Thoracic aorta (tissue), 2 donors: ENCODE measurements at places on chromosomes 16 and 17.

- no peak for DNase-seq
Measured at GRCh38 chr16:71428385-71428784, 13.5 kb downstream of the TLE7 start.

- no peak for DNase-seq
Measured at GRCh38 chr16:68466174-68466573, 17.9 kb upstream of the SMPD3 start.

DNA sequence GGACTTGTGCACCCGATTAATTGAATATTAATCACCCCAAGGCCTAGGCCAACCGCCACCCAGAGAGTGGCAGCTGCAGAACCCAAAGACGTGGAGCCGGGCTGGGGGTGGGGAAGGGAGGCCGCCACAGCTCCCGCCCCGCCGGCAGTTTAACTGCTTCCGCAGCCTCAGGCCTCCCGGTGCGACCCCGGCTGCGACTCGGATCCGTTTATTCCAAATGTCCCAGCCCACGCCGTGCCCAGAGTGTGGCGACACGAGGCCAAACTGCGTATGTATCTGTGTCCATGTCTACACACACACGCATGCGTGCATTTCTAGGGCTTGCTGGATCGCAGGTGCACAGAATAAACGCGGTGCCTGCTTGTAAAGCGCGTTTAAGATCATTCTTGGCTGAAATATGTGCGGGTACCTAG is 802 bp upstream of the TOB1 start:
- no peak for DNase-seq

DNA sequence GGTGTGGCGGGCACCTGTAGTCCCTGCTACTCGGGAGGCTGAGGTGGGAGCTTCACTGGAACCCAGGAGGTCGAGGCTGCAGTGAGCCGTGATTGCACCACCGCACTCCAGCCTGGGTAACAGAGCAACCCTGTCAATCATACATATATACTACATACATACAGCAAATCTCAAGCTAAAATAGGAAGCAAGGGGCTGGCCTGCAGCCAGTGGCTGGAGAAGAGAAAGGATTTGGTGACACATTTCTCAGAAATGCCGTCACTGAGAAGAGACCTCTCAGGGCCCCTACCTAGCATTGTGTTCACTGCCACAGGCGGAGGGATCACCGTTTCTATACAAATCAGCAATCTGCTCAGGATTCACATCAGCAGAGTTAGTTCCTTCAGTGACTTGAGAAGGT is 16.9 kb downstream of the NARF start:
- no peak for DNase-seq

GRCh38 chr16:66346221-66346620 is 20.3 kb upstream of the CDH5 start:
- no peak for DNase-seq

DNA sequence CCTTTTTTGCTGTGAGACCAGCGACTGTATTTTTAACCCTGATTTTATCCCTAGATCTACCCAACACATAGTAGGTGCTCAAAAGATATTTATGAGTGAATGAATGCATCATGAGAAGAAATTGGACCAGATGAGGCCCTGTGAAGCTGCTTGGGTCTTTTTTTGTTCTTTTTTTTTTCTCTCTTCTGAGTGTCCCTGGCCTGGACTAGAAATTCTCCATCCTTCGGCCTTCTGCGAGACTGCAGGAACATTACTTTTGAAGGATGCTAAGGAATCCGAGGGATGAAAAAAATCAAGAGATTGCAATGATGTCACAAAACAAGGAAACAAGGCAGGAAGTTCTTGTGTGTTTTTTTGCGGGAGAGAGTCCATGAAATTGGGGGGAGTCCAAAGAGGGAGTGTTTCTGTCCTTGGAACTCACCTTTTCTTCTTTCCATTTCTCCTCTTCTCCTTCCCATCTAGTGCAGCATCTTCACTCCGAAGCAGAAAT is 560 bp upstream of the RUSF1 start:
- no peak for DNase-seq

- no peak for DNase-seq
Measured at GRCh38 chr17:55144518-55144917, 120.2 kb upstream of the HLF start.

DNA sequence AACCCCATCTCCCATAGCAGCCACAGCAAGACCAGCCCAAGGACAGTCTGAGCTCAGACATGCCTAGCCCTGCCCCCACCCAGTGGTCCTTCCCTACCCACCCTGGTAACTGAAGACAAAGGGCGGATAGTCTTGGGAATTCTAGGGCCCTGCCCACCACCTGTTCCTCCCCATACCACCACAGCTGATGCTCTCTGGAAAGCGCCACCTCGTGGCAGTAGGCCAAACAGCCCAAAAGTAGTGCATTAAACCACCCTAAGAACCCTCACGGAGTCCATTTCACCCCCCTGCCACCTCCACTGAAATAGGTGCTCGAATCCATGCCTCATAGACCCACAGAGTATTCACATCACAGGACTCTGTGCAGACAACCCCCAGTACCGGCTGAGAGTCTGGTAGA is 1021.4 kb downstream of the CDH8 start:
- no peak for DNase-seq

DNA sequence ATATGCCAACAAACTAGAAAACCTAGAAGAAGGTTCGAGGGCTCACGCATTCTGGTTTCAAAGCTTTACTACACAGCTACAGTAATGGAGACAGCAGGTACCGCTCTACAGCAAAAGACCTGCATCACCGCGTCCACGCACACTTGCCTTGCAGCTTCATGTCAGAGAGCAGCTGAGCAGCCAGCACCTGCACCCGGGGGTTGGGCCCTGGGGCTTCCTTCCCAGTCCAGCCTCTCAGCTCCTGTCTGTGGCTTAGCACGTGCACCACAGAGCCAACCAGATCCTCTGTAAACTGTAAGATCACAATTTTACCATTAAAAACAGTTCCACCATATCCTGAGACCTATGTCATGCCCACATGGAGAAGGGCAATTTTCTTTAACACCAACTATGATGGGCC is 15.3 kb downstream of the MEAK7 start:
- DNase-seq: no peak

- no peak for DNase-seq
Measured at GRCh38 chr16:87304951-87305350, 12.2 kb downstream of the C16orf95 start.

DNA sequence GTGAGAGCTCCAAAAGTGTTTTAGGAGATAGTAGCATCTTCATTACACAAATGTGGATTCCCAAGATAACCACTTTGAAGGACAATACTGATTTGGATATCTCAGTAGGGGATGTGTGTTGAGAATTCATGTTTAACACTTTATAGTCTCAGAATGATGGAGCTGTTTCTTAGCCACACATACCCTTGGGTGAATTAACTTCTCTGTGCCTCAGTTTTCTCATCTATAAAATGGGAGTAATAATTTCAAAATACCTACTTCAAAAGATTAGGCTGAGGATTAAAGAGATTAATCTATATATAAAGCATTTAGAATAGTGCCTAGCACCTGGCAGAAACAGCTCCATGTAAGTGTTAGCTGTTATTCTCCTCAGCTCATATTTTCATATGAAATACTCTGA is 19.0 kb downstream of the LPCAT2 start:
- no peak for DNase-seq

DNA sequence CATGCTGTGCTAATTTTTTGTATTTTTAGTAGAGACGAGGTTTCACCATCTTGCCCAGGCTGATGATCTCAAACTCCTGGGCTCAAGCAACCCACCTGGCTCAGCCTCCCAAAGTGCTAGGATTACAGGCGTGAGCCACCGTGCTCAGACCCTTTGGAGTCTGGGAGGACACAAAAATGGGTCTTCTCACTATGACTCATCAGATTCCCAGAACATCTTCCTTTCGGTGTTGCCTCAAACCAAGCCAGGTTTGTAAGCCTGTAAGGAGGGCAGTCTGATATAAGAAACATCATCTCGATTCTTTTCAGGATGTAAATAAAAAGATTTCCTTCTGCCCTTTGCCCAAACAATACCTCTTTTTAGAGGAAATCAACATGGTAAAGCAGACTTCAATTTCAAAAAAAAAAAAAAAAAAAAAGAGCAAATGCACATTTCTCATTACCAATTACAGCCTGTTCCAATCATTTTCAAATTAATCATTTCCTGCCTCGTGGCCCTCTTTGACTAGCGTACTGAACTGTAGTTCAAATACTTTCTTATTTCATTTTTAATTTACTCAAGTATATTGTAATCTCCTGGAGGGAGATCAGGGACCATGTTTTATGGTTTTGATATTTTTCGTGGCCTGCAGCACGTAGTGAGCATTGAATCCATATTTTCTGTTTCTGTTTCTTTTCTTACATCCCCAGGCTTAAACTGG is 409.6 kb downstream of the GRIN2A start:
- no peak for DNase-seq

- DNase-seq: no peak
Measured at GRCh38 chr17:69231521-69231920, 2.9 kb upstream of the ABCA10 start.

- no peak for DNase-seq
Measured at GRCh38 chr17:48994549-48995303, 2.5 kb upstream of the IGF2BP1 start.

- DNase-seq: no peak
Measured at GRCh38 chr17:61395983-61396585, 3.6 kb upstream of the TBX2 start.

DNA sequence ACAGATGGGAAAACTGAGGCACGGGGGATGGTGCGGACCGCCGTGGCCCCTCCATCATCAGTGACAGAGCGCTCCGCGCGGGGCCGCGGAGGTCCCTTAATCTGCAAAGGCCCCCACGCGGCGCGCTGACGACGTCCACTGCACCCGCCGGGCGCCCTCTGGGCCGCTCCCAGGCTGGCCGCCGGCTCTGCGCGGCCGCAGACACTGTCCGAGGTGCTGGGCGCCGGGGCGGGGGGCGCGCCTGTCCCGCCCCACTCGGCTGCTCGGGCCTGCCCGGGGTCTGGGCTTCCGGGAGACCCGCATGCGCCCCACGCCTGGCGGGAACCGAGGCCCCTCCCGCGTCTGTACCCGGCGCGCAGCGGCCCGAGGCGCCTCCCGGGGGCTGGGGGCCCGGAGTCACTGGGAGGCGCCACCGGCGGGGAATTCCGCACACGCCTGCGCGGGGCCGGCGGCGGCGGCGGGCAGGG is 550 bp upstream of the RNF213 start:
- DNase-seq: no peak

- no peak for DNase-seq
Measured at GRCh38 chr16:87495578-87496446, 3.0 kb upstream of the ZCCHC14 start.

DNA sequence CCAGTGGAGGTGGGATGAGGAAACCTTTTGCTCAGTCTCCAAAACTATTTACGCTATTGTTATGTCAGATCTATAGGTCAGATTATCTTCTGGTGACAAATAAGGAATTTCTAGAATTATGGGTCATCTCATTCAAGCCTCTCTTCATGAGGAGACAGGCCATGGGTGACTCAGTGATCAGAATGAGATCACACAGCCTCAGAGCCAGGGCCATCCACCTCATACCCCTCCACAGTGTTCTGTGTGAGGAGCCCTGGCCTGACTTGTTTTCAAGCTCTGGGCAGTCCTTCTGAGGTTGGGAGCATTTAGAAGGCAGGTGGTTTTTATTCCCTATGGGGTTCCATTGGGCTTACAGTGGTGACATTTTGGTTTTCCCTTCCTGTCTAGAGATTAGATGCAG is 26.5 kb downstream of the YPEL2 start:
- DNase-seq: no peak

DNA sequence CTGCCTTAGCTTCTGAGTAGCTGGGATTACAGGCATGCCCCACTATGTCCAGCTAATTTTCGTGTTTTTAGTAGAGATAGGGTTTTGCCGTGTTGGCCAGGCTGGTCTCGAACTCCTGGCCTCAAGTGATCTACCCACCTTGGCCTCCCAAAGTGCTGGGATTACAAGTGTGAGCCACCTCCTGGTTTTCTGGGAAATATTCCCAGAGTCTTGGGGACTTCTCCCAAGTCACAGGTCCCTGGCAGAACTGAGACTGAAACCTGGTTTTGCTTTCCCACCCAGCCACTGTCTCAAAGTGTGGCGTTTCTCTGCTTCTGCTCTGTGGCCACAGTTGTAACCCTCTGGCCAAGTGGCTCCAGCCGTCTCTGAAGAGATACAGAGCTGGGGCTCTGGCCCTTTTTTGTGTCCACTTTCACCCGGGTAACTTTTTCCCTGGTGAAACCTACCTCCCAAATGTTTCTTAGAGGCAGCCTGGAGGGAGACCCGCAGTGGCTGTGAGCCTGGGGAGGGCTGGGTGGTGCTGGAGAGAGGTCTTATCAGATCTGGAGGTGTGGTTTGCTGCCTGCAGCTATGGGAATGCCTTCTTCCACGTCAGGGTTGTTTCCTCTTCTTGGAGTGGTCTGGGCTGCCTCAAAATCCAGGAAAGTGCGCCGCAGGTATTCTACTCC is 5.1 kb downstream of the KSR1 start:
- DNase-seq: no peak

DNA sequence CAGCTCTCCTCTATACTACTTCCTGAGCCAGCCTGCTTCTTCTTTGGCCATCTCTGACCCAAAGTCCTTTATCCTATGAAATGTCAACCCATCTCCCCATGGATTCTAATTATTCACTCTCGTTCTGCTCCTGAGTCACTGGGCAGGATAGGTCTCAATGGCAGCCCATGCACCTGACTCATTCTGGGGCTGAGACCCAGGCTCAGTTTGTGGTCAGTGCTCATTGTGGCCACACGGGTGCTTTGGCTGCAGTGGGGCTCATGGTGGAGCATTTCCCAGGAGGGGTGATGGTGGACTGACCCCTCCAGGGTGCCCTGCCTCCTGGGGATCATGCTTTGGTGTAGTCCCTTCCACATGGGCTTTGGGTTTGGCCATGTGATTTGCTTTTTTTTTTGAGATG is 154.8 kb upstream of the WSCD1 start:
- no peak for DNase-seq

GRCh38 chr17:4318596-4318995 is 47.9 kb downstream of the UBE2G1 start:
- no peak for DNase-seq

GRCh38 chr16:57976331-57976796 is 5.4 kb upstream of the CNGB1 start:
- DNase-seq: no peak

GRCh38 chr17:69166957-69167356 is 25.3 kb upstream of the ABCA6 start:
- no peak for DNase-seq

DNA sequence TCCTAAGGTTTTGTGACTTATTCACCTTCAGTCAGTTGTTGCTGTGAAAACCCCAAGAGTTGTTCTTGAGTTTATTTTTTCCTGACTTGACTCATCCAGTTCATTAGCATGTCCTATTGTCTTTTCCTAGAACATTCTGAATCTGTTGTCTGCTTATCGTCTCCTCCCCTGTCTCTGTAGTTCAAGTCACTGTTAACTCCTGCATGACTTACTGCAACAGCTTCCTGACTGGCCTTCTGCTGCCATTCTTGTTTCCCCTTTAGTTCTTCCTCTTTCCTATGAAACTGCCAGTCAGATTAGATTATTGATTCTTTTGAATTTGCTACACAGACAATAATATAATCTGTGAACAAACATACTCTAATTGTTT is 161.5 kb downstream of the FTO start:
- no peak for DNase-seq

DNA sequence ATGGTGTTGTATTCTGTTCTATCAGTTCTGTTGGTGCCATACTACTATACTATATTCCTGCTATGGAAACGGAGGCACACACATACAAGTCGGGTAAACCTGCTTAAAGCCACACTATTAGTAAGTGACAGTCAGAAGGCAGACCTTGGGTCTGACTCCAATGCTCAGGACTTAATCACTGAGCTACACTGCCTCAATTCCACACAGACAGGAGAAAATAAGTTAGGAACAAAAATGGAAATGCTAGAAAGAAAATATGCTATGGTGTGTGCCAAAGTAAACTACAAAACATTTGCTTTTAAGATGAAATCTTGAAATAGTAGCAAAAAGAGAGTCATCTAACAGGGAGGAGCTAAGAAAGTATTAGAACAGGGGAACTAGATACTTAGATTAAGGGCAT is 48.1 kb downstream of the MYO1D start:
- no peak for DNase-seq
